ENCODE measurements at places on chromosomes 3 and 15.

DNA sequence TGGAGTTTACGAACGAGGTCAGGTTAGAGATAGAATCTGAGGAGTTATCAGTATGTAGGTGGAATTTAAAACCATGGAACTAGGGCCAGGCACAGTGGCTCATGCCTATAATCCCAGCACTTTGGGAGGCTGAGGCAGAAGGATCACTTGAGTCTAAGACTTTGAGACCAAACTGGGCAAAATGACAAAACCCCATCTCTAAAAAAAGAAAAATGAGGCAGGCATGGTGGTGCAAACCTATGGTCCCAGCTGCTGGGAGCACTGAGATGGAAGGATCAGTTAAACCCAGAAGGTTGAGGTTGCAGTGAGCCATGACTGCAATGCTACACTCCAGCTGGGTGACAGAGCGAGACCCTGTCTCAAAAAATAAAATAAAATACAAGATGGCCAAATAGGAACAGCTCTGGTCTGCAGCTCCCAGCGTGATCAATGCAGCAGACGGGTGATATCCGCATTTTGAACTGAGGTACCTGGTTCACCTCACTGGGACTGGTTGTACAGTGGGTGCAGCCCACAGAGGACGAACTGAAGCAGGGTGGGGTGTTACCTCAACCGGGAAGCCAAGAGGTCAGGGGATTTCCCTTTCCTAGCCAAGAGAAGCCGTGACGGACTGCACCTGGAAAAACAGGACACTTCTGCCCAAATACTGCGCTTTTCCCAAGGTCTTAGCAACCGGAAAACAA, 33.3 kb downstream of the ZMAT3 start:
- DNase-seq, result no peak

DNA sequence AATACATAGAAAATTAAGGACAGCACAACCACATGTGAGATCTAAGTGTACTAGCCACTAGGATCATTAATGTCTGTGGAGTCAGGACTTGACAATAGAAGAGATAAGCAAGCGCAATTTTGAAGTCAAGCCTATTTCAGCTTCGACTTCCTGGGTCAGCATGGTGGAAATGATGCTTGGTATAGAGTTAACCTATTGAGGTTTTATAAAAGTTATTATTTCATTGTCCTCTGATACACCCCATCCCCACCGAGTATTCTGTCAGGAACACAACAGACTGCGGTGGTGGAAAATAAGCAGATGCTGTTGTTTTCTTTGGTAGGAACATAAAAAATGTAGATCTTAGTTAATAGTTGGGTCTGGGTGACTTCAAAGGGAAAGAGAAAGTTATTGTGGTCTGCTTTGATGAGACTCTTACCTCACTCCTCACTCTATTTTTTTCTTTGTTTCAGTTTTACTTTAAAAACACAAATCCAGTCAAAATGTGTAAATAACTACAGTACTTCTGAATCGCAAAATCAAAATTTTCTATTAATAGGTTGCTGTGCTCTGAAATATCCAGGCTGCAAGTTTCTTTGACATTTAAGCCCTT, 82.1 kb downstream of the IL5RA start:
- no peak for DNase-seq

DNA sequence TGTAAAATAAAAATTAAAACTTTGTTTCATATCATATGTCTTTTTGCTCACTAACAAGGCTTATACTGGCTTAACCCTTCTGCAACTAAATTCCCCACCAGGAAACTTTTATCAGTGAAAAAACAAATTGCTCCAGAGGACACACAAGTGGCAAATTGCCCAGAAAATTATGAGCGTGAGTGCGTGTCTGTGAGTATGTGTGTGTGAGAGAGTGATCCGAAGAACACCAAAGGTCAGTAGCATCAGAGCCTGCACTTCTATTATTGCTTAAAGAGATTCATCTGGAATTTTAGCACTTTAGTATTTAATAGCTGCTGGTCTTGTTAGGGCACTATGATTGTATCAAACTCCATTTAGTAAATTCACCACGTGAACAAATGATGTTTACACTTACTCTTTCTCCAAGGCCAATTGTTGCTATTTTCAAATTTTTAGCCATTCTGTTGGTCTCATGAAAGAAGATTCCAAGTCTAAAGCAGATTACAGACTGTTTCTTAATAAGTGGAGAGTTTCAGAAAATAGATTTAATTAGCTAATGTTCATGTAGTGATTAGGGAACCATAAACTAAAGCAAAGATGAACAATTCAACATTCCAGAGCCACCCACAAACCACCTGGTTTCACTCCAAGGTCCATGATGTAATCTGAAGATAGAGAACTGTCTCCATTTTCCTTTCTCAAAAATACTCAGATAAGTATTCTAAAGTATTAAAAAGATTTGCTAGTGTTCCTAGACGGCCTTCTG, 91.1 kb upstream of the IL12A start:
- no peak for DNase-seq

GRCh38 chr3:130345487-130346079, at the start of gene COL6A5:
Gene COL6A5, plus strand, starts transcription at chr3:130345672. Its CDS starts 27,967 bp downstream, at chr3:130373639.
- no peak for DNase-seq

GRCh38 chr3:197135212-197135611, 105.6 kb upstream of the MELTF start:
- no peak for DNase-seq

DNA sequence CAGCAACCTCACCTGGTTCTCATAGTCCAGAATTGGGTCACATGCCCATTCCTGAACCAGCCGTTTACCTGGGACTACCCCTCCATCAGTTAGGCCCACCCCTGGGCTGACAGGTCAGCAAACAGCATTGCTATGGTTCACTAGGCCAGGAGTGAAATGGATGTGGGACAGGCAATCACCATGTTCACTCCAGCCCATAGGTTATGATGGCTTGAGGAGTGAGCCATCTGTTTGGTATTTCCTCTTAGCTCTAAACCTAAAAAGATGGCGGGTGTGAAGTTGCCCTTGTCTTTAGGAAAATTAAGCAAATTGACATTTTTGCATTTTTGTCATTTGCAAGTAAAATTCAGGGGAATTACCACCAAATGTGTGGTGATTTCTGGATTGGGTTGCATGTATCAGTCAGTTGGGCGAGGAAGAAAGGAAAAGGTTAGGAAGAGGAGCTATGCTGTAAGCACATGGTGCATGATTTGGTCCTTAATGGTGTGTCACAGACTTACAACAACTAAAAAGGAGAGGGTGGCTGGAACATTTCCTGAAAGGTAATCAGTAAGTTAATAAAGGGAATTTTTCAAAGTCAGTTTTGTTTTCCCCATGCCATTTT, 17.2 kb downstream of the NXPE3 start:
- DNase-seq, result no peak

DNA sequence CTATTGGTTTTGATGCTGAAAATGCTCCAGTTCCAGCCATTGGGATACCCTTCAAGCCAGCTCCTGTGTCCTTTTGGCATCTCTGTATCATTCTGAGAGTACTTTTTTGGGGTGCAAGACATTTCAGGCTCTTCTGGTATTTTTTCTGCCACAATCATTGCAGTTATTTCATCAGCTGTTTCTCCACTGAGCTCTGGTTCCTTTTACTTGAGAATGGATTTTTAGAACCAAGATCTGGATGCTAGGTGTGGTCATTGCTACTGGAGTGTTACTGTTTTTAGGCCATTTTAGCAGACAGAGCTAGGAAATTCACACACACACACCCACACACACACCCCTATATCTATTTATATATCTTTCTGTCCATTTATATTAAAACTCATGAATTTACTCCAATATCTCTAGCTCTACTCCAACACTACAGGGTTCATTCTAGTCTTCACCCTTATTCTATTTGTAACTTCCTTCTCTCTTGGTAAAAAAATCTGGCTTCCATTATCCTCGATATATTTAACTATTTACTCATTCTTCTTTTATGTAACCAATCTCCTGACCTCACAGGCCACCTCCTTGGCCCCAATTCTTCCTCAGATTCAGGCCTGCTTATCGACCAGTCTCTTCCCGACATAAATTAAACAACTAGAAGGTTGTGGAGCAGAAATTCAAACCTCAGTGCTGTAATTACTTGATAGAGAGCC, 17.0 kb downstream of the SLC35G2 start:
- no peak for DNase-seq

GRCh38 chr3:123287051-123287961, 85.6 kb downstream of the SEC22A start:
- no peak for DNase-seq

- no peak for DNase-seq
These were observed 7.3 kb upstream of the ZBTB38 start for GRCh38 chr3:141360888-141361598.

- DNase-seq, result no peak
These were observed 790 bp downstream of the PARP14 start for GRCh38 chr3:122681284-122681973.

GRCh38 chr3:168094580-168094876, 1.2 kb downstream of the GOLIM4 start:
- DNase-seq, result no peak

DNA sequence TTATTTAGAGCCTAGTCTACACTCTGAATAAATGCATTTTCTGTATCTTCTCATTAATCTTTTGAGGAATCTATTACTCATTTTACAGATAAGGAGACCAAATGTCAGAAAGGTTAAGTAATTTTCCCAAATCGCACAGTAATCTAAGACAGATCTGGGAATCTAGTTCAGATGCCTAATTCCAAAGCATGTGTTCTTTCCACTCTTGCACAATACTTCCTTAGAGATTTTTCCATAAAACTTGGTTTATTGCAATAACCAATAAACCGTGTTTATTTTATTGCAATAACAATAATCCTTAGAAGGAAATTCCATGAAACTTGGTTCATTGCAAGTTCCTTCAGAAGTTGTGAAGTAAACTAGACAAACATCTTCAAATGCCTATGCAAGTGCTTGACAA, 17.4 kb upstream of the COL8A1 start:
- no peak for DNase-seq

GRCh38 chr3:52809149-52809548, 14.6 kb downstream of the ITIH3 start:
- no peak for DNase-seq

DNA sequence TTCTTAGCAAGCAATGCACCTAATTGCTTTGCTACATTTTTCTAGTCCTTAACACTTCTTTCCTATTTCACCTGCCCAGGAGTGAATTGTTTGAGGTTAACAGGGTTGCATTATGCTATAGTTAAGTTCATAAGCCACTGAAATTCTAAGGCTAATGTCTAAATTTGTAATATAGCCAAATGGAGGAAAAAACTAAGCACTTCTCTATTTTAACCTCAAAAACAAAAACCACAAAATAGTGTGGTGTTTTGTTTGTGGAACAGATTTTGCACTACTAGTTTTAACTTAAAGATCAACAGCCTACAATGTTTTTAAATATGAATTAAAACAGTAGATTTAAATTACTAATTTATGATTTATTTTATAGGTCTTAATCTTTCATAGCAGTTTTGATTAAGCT, 5.5 kb downstream of the ATOSA start:
- DNase-seq, result no peak

GRCh38 chr15:40872791-40873693, 992 bp downstream of the RHOV start:
- no peak for DNase-seq

DNA sequence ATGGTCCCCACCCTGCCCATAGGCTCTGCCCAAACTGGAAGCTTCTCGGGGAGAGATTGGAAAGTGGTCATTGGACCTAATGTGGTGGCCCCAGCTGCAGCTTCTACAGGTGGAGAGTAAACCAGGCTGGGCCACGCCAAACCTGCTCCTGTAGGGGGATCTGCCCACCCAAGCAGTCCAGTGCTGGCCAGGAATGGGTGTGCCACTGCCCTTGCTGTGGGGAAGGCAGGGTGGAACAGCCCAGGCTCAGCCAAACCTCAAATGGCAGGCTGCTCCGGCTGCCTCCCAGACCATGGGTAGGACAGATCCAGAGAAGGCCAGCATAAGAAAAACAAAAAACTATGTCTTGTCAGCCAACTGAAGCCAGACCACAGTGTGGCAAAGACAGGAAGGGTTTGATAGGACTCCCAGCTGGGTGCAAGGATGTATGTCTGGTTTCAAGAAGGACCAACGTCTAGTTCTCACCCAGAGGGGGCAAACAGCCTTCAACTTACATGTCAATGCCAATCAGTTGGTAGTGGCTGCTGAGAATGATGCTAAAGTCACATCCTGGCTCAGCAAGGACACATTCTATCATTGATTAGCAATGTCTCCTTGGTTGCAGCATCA, 267.3 kb downstream of the UACA start:
- DNase-seq, result no peak

GRCh38 chr3:172454180-172454579, 5.9 kb upstream of the GHSR start:
- DNase-seq, result no peak

- DNase-seq, result no peak
These were observed 23.4 kb downstream of the P2RY1 start for GRCh38 chr3:152858170-152858800.

DNA sequence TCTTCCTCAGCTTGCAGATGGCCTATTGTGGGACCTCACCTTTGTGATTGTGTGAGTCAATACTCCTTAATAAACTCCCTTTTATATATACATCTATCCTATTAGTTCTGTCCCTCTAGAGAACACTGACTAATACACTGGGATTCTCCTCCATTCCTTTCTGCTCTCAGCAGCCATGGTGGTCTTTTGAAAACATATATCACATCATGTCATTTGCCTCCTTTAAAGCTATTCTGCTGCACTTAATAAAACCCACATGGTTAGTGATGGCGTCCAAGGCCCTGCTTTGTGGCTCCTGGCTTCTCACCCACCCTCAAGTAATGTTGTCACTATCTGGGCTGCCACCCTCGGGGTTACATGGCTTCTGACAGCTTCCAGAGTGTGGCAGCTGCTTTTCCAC, 169.5 kb downstream of the CADPS start:
- DNase-seq, result no peak

DNA sequence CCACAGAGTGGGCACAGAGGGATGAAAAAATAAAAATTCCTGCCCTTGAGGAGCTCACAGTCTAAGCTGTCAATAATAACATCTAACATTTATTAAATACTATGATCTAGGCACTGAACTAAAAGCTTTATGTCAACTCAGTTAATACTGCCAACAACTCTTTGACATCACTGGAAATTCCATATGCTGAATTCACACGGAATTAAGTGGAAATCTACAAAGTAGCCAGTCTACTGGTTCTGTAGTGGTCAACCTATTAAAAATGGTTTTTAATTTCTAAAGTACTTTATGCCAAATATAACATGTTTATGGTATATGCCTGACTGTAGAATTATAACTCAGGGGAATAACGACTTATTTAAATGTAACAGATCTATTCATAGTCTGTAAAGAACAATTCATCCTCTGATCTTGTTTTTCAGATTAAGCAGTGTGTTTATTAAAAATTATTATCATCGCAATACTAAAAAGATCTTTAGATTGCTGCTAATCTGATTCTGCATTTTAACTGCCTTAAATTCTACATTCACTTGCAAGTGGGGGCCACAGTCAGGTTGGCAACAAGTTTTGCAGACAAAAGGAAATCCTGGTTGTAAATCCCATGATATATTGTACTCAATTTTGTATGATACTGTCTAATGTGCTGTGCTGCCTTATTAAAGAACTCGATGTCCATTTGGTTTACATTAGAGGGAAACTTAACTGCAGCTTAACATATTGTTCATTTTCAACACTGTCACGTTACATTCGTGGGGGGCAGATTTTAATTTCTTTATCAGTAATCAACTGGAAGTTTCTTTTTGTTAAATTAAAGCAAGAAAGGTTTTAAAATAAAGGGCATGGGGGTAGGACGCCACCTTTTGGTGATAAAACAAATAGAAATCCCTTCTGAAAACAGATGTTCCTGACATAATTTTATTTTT, 2.6 kb upstream of the FOXP1 start:
- DNase-seq, result no peak

Data from activated CD4-positive, alpha-beta T cell treated with anti-CD3 and anti-CD28 coated beads, Interleukin-2, amount 50 U/mL, for 1 hour (primary cell).